ENCODE measurements at places on chromosomes 4 and X.

- DNase-seq, result no peak
Measured at GRCh38 chr4:184448821-184449220, 25.5 kb downstream of the IRF2 start.

GRCh38 chrX:46436744-46437143 is 108.5 kb downstream of the ZNF674 start:
- no peak for DNase-seq

DNA sequence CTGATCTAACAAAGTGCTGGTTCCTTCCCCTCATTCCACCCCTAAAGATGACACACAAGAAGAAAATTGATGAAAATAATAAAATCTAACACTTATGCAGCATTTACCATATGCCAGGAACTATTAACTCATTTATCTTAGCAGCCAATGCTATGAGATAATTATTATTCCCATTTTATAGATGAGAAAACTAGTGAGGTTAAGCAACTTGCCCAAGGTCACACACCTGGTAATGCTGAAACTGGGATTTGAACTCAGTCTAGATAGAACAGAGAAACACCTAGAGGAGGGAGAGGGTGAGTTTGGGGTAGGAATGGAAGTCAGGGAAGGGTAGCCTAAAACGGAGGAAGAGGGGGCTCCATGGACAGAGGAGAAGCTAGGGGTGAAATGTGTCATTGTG is 18.6 kb downstream of the RBMX start:
- DNase-seq, result no peak

DNA sequence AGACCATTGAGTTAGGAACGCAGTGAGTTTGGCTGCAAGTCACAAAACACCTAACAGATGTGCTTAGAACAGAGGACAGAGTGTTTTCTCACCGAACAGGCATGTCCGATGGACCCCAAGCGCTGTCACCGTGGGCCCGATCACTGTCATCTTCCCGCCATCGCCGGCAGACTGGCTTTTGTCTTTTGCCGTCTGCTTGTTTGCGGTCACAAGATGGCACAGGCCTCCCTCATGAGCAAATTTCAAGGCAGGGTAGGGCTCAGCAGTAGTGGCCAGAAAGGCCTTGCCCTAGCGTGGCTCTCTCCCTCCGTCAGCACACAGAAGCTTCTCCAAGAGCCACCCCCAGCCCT is 21.4 kb upstream of the MRFAP1 start:
- no peak for DNase-seq

- no peak for DNase-seq
Measured at GRCh38 chrX:68506649-68507048, 7.8 kb downstream of the YIPF6 start.

Data from stimulated activated CD8-positive, alpha-beta memory T cell treated with anti-CD3 and anti-CD28 coated beads, Interleukin-7, amount 100 ng/mL, for 4 hours (primary cell).